C1 segment of cervical spinal cord (tissue), 14 donors: ENCODE measurements at places on chromosomes 12 and 14.

GRCh38 chr12:132477017-132477702, 12.8 kb upstream of the FBRSL1 start:
- DNase-seq = no peak

- no peak for DNase-seq
Observed at GRCh38 chr12:100652488-100652887, 79.0 kb downstream of the GAS2L3 start.

DNA sequence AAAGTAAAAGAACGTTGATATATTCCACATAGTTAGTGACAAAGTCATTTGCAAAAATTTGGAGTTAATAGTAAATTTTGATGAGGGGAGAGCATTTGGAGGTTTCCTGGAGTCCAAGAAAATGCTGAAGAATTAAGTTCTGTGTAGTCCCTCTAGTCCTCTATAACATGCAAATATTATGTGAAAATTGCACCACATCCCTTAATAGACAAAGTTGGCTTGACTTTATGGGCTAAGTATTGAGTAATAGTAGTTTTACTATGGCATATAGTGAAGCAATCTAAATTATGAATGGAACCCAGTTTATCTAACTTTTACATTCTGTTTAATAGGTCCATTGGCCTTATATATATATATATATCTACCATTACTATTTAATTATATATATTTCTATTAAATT, 66.4 kb upstream of the DCN start:
- no peak for DNase-seq

DNA sequence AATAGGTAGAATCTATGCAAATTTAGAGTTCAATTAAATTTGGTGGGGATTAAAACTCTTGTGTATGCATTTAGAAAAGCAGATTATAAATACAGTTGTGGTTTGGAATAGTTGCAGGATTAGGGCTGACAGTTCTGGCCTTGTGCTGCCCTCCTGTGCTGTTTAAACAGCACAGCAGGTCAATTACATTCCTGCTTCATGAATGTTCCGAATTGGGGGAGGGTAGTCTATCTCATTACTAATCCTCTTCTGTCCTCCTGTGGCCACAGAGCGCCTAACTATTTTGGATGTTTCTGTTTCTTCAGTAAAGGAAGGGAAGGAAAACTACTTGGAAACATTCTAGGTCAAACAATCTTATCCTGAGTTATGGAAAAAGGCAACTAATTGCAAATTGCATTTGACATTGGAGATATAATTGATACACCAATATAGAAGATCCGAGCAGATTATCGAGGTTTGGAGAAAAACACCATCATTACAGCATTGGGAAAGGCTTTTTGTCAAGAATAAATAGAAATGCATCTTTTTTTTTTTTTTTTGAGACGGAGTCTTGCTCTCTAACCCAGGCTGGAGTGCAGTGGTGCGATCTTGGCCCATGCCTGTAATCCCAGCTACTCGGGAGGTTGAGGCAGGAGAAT, 8.7 kb upstream of the GPR19 start:
- DNase-seq = peak; percentile 39

DNA sequence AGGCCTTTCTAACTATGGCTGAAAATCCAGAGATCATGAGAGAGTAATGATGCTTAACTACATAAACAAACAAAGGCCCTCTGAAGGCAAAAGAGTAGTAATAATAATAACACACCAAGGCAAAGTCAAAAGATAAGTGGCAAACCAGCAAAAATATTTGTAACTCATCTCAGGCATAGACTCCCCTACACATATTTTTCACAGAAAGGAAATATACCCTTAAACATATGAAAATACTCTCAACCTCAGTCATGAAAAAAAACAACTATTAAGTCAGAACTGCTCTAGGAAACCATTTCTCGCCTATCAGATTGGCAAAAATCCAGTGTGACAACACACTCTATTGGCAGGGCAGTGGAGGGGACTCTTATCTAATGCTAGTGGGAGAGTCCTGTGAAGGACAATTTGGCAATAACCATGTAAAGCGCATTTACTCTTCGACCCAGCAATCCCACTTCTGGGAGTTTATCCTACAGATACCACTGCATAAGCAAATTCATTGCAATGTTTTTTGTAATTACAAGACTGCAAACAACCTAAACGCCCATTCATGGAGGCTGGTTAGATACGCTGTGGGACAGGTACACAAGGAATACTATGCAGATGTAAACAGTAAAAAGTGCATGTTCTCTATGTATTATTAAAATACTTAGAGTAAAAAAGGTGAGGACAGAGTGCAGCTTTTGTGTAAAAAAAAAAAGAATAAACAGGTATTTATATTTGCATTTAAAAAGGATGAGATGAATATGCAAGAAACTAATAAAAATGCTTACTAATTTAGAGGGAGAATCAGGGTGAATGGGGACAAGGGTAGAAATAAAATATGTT, 26.0 kb upstream of the IL22 start:
- no peak for DNase-seq

GRCh38 chr12:52900896-52901714, 3.8 kb downstream of the KRT8 start:
- DNase-seq = no peak

DNA sequence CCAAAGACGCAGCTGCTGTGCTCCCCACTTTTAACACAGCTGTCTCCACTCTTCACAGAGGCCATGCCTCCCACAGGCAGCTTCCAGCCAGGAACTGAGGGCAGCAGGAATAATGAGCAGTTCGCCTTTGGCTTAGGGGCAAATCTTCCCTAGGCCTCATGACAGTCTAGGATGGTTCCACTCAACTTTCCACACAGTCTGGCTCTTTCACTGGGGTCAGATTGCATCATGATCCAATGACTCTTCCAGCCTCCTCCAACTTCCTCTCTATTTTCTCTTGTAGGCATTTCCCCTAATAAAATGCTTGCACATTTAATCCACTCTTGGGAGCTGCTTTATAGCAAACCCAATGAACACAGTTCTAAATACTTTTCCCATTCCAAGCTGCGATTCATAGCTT, 271.6 kb upstream of the ATP2B1 start:
- DNase-seq = no peak

DNA sequence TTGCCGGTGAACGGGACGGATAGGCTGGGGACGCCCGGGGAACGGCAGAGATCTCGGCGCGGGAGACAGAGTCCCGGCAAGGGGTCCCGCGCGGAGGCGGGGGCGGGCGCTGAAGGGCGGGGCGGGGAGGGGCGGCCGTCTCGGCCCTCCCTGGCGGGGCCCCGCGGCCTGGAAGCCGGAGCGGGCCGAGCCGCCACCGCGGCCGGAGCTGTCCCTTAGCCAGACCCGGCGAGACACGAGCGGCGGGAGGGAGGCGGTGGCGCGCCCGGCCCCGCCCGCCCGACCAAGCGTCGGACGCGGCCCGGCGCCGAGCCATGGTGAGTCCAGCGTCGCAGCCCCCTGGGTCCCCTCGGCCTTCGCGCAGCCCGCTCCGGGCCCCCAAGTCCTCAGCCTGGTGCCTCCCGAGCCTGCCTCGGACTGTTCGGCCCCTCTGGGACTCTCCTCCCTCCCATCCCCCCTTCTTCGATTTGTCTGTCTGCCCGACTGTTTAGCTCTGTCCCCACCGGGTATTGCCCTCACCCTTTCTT, at the start of gene ARHGEF40:
Gene ARHGEF40 (plus strand): TSS at position 222 of the 527 bp plus-strand sequence. CDS start 93 bp downstream, at position 315.
- DNase-seq = peak; percentile 82

GRCh38 chr12:6172086-6172485, 28.1 kb upstream of the CD9 start:
- no peak for DNase-seq

DNA sequence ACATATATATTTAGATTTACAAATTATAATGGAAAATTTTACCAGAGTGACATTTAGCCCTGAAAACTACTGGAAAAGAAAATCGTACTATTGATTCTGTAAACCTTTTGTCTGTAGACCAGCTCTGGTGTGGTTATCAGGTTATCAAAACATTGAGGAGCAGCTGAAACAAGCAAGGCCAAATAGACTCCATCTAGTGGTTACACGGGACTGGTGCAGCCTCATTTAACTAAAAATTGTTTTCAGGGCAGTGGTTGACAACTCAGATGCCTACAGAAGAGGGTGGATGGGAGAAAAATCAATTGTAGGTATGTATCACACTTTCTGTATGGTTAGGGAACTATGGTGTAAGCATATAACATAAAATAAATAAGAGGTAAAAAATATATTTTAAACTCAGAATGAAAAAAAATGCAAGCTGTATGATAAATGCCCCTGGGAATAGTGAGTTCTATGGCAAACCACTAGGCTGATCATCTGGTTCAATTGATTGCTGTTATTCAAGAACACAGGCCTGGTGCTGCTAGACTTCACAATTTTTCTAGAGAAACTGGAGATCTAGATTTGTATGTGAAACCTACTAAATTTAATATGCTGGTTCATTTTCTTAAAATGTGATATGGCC, 51.2 kb downstream of the ACSS3 start:
- DNase-seq = no peak

- DNase-seq = peak; percentile 98
Observed at GRCh38 chr14:24171422-24172260, at the start of gene REC8. TSS of gene REC8 (plus strand) at chr14:24172080. CDS start at chr14:24172553, 473 bp downstream.

- no peak for DNase-seq
Observed at GRCh38 chr12:46843811-46844210, 18.0 kb upstream of the SLC38A4 start.

GRCh38 chr14:70735043-70735442, 74.3 kb downstream of the MAP3K9 start:
- no peak for DNase-seq
